ENCODE measurements at places on chromosomes 16 and 17.
A peak's percentile ranks its signal among the peaks of the same experiment; 100 is the strongest.

GRCh38 chr16:69397821-69398521 lies 12.2 kb upstream of the TERF2 start:
- DNase-seq: no peak

- no peak for DNase-seq
These were observed 16.1 kb upstream of the CRHR1 start for GRCh38 chr17:45768000-45768399.

DNA sequence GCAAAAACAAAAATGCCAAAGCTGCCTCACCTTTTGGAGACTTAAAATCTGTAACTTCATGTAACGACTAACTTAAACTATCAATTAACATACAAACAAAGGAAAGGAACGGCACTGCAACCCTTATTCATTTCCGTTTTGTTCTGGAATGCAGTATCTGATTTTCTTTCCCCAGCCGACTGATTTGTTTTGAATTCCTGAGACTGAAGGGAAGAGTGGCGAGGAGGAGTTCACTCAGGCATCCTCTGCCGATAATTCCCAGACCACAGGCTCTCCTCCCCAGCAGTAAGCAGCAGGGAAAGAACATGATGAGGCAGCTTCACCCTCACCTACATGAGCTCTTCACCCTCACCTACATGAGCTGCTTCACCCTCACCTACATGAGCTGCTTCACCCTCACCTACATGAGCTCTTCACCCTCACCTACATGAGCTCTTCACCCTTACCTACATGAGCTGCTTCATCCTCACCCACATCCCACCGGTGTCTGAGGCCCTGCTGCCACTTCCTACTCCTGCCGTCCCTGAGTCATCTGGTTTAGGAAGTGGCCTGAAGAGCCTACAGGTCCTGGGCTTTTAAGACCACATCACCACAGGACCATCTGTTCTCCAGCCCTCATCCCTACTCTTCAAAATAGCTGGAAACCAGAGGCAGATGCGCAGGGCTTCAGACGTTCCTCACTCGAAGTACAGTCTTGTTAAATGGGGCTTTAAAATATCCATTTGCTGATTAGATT lies 168.0 kb upstream of the RPH3AL start:
- no peak for DNase-seq

GRCh38 chr17:8087075-8087951 lies at the start of gene ALOX12B:
ALOX12B (minus strand) TSS chr17:8087716; CDS start chr17:8087442, 274 bp downstream.
- DNase-seq: no peak

DNA sequence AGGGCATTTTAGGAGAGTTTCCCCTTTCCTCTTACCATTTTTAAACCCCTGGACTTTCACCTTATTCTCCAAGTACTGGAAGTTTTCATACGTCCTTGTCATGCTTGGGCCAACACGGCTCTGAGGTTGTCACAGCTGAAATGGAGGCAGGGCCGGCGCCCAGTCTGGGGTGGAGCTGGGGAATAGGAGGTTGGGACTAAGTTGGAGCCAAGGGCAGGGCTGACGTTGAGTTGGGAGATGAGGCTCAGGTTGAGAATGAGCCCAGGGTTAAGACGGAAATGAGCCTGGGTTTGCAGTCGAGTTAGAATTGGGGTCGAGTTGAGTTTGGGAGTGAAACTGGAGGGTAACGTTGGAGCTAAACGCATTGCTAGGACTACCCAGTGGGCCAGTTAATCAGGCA lies 1.3 kb downstream of the CLEC10A start:
- no peak for DNase-seq

DNA sequence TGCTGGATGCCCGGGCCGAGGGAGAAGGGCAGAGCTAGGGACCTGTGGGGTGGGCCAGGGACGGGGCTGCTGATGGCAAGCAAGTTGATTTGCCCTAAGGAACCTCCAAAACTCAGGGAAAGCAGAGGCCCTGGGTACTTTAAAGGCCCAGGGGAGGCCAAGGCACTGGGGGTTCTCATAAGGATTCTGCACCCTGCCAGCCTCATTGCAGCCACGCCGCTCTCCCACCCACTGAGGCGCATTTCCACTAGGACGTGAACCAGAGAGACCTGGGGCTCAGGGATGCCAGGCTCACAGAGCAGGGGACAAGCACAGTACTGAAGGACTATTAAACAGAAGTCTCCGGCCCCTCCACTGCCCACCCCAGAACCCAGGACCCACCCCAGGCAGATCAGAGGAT lies 39.4 kb upstream of the RBFOX3 start:
- DNase-seq: no peak

GRCh38 chr17:66711401-66711800 lies 123.5 kb upstream of the CACNG5 start:
- DNase-seq: no peak

DNA sequence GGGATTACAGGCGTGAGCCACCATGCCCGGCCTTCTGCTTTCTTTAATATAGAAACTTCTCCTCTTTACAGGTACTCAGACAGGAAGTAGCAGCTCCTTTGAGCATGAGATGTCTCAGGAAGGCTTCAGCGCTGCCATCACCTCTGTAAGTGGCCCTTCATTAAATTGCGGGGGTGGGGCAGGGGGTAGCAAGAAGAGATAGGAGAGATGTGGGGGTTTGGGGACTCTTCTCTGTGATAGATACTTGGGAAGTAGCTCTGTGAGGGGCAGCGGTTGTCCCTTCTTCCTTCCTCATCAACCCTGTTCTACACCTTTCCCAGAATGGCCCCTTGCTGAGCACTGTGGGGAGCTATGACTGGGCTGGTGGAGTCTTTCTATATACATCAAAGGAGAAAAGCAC lies 16.8 kb downstream of the ITGAM start:
- no peak for DNase-seq

- DNase-seq: no peak
These were observed 23.9 kb downstream of the SLC38A10 start for GRCh38 chr17:81271226-81271625.

DNA sequence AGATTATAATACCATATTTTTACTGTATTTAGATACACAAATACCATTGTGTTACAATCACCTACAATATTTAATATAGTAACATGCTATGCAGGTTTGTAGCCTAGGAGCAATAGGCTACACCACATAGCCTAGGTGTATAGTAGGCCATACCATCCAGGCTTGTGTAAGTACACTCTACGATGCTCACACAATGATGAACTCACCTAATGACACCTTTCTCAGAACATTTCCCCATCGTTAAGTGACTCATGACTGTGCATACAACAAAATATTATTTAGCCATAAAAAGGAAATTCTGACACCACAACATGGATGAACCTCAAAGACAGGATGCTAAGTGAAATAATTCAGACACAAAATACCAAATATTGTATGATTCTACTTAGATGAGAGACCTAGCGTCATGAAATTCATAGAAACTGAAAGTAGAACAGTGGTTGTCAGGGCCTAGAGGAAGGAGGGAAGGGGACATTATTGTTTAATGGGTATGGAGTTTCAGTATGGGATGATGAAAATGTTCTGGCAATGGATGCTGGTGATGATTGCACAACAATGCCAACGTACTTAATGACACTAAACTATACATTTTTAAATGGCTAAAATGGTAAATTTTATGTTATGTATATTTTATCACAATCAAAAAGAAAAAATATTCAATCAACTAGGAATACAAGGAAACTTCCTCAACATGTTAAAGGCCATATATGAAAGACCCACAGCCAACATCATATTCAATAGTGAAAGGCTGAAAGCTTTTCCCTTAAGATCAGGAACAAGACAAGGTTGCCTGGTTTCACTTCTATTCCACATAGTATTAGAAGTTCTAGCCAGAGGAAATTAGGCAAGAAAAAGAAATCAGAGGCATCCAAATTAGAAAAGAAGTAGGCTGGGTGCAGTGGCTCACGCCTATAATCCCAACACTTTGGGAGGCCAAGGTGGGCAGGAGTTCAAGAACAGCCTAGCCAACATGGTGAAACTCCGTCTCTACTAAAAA lies 5.9 kb upstream of the C16orf87 start:
- DNase-seq: no peak

DNA sequence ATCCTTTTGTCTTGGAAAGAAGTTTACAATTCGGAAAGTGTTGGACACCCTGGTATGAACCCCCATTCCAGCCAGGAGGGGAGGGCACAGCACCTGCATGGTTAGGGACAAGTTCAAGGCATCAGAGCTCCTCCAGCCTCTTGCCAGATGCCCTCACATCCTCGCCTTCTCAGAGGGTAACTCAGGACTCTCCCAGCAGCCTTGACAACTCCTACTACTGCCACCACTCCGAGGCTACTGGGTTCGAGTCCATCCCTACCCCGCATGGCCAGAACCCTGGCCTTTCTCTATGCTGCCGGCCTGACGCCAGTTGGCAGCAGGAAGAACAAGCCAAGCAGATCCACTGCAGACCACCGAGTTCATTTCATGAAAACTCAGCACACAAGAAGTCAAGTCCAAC lies 34.1 kb downstream of the AXIN2 start:
- no peak for DNase-seq

- peak; percentile 92 for DNase-seq
These were observed 18.4 kb downstream of the G6PC1 start for GRCh38 chr17:42918902-42919521.

- no peak for DNase-seq
These were observed 405.1 kb downstream of the TOX3 start for GRCh38 chr16:52141871-52142270.

DNA sequence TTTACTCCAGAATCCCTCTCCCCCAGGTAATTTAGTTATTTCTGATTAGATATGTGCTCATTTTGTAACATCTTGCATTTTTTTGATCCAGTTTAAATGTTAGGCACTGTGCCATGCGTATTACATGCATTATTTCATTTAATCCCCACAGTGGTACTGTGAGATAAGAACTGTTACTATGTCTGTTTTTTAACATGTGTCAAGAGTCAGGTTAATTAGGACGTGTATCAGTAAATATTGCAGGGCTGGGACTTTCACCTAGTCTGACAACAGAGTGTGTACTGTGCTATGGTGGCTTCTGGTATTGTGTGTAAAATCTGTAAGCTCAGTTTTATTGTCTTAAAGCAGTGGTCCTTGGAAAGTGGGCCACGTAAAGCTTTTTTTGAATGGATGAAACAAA lies 10.6 kb downstream of the RSPRY1 start:
- DNase-seq: no peak

GRCh38 chr17:81865733-81866439 lies 5.3 kb downstream of the ARHGDIA start:
- DNase-seq: no peak

DNA sequence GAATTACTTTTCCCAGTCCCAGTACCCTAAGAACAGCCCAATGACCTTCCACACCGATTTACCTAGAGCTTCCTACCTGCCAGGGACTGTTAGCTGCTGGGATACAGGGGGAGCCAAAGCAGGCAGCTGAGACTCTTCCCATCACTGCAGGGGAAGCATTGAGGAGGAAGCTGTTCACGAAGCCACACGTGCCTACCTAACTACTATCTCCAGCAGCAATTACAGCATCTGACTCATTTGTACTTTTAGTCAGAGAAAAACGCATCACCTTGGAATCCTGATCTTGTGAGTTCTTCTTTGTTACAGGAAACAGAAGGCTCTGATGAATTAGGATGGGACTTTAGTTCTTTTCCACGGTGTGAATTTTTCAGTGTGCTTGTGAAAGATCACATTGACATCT lies 113.7 kb upstream of the DHX40 start:
- no peak for DNase-seq

- no peak for DNase-seq
These were observed 23.0 kb upstream of the CDR2 start for GRCh38 chr16:22397464-22397863.

DNA sequence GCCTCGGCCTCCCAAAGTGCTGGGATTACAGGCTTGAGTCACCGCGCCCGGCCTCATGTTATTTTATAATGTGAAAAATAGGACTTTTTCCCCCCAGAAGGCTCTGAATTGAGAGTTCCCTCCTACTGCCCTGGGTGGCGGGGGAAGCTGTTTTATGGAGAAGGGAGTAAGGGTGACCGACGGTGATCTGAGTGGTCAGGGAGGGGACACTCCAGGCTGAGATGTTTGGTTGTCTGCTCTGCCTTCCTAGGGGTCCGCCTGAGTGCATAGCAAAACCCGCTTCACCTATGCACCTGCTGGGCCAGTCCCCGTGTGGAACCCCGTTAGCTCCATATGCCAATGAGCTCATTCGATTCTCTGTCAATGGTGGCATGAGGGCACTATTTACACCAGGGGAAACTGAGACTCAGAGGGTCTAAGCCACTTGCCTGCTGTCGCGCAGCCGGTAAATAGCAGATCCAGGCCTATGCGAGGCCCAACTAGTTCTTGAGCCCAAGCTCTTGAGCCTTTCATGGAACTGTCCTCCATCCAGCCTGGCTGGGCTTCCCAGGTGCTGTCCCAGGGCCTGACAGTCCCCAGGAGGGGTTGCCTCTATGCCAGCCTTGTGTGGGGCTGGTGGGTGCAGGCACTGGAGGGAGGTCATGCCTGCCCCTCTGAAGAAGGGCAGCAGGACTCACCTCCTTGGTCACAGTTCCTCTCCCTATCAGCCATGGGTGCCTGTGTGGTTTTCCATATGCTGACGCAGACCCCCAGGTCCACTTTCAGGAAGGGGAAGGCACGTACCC lies 1.7 kb upstream of the GJD3 start:
- DNase-seq: no peak

GRCh38 chr17:65346166-65346565 lies 209.0 kb downstream of the RGS9 start:
- DNase-seq: no peak

DNA sequence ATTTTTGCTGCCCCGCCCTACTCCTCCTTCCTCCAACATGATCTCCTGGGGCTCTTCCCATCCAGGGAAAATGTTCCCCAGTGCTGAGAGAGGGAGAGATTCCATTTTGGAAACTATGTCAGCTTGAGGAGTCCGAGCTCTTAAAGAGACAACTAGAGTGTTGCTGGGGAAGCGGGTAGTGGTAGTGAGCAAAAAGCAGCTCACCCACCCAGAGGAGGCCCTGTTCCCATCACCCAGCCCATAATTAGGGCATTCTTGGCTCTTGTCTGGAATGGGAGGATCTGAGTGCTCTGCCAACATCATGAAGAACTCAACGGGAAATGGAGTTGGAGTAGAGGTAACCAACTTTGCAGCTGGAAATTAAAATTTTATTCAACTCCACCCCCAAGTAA lies 9.1 kb upstream of the MSL1 start:
- no peak for DNase-seq

- DNase-seq: no peak
These were observed 18.1 kb downstream of the TMC7 start for GRCh38 chr16:19001788-19002187.

DNA sequence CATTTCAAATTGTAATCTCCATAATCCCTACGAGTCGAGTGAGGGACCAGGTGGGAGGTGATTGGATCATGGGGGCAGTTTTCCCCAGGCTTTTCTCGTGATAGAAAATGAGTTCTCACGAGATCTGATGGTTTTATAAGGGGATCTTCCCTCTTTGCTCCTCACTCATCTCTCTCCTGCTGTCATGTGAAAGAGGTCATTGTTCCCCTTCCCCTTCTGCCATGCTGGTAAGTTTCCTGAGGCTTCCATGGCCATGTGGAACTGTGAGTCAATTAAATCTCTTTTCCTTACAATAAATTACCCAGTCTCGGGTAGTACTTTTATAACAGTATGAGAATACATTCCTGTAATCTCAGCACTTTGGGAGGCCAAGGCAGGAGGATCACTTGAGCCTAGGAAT lies 76.7 kb upstream of the MARCHF10 start:
- no peak for DNase-seq

- DNase-seq: no peak
These were observed 559 bp downstream of the IRX3 start for GRCh38 chr16:54286090-54286365.

- DNase-seq: no peak
These were observed 584 bp downstream of the PHOSPHO1 start for GRCh38 chr17:49229805-49230600.

Measured in NCI-H1417 treated with DMSO at 0.1 percent for 48 hours (cell line).